Progenitor cell of endocrine pancreas (in vitro differentiated cells): ENCODE measurements at places on chromosomes 3 and 15. TPM values are rescaled to one million over a fixed set of nuclear protein-coding genes. Genes with fewer than 3 reads are reported as not detected.

DNA sequence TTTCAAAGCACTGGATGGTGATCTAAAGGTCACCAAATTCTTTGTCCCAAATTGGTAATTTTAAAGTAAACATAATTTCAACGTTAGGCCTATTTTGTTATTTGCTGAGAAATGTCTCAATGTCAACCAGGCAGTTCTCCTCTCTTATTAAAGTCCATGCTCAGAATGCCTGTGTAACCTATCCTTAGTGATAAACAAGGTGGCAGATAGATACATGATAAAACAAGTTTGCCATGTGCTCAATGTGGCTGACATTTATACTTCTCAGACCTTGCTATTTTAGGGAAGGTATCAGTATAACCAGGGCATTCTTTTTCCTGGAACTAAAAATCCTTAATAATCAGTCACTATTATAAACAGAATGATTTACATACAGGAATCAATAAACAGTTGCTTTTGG is 8.5 kb downstream of the MBNL1 start:
- no peak for DNase-seq

- DNase-seq: no peak
Observed at GRCh38 chr3:38314112-38314763, 32.1 kb downstream of the SLC22A14 start.

DNA sequence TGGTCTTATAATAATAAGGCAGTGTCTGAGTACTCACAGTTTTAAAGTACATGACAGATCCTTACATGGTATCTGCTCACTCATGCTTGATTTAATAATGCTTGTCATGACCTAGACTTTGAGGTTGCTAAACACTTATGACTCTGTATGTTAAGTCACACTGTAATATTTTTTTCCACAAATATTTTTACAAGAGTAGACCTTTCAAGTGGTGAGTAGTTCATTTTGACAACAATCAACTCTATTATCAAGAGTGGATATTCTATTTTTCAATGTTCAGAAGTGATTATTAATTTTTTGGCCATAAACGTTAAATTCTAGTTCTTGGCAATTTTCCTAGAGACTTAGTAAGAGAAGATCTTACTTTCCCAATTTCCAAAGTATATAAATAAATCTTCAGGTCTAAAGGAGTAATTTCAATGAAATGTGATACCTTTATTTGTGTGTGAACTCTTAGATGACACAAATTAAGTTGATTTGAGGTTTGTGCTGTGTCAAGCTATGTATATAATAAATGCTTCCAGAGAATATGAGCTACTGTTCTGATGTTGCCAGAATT is 104.5 kb downstream of the NLGN1 start:
- DNase-seq: no peak

GRCh38 chr3:71374582-71374981 is 208.9 kb downstream of the FOXP1 start:
- no peak for DNase-seq

GRCh38 chr3:183911763-183912506 is 27.3 kb upstream of the PARL start:
- no peak for DNase-seq

DNA sequence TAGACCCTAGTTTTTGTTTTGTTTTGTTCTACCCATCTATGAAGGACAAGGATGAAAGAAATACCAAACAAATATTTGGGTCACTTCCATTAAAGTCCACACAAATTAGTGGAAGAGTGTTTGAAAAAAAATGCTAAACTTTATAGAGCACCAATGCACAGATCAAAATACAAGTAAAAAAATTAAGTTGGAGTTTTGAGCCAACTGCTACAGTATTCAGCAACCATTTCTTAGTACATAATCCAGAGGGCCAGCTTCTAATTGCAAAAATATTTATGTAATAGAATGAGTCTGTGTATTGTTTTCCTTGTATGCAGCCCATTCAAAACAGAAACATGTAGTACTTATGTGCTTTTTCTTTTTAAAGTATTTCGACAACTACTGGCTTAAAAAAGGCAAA is 121.1 kb downstream of the CBLB start:
- DNase-seq: no peak

GRIP2 gene
- 11.2 and 11.6 TPM in 2 replicates for total RNA-seq

ZNF502 gene
- total RNA-seq: not detected in 2 replicates

FMN1 gene
- total RNA-seq: 0.41 and 1.2 TPM in 2 replicates

XCR1 gene
- not detected in 2 replicates for total RNA-seq

CLDN1 gene
- total RNA-seq: 37.8 and 38.0 TPM in 2 replicates

TADA3 gene
- total RNA-seq: 66.6 and 70.8 TPM in 2 replicates

CCK gene
- total RNA-seq: 1.1 and 1.6 TPM in 2 replicates

GPR176 gene
- total RNA-seq: 1.0 and 1.1 TPM in 2 replicates
